ENCODE measurements at places on chromosomes 1 and 21.

GRCh38 chr1:247064304-247064703 lies 14.3 kb downstream of the ZNF670 start:
- DNase-seq = no peak

DNA sequence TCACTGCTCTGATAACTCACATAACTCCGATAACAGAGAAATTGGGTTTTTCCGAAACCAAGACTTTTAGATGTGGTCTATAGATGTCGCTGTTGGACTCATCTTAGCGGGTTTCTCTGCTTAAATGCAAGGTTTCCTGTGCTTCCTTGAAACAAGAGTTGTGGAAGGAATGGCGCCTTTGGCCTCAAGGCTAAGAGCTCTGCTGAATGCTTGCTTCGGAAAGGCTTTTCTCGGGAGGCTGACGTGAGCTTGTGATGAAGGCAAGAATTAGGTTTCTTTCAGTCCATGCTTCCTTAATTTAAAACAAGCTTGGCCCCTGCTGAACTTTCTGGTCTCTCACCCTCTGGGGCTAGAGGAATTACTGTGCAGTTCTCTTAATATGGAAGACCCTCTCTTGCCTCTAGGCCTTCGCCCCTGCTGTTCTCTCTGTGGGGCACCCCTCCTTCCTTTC lies 113.5 kb downstream of the MAP3K21 start:
- DNase-seq = no peak

DNA sequence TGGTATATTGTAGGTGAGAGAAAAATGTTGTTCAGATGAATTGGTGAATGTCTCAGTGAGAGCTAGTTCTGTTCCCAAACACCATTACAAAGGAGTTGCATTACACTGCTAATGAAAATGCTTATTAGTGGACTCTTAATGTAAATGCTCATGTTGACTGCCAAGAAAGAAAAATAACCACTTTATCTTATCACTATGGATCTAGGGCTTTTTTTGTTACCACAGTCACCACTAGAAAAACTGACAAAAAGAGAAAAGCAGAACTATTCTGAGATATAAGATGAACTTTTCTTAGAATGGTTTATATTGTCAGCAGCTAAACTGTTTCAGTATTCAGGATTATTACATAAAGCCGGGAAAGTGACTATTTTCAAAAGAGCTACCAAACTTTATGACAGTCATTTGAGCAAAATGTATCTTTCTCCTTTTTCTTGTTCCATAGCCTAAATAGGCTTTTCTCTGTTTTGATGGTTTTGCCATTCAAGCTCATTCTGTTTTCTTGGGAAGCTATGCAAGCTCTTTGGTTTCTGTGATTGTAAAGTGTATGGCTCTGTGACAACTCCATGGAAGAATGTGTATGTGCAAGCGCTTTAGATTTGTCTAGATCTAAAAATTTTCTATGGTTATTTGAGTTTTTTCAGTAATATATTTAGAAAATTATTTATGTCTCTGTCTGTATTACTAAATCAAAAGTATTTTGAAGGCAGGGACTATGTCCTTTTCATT lies 64.2 kb upstream of the DPH5 start:
- DNase-seq = no peak

DNA sequence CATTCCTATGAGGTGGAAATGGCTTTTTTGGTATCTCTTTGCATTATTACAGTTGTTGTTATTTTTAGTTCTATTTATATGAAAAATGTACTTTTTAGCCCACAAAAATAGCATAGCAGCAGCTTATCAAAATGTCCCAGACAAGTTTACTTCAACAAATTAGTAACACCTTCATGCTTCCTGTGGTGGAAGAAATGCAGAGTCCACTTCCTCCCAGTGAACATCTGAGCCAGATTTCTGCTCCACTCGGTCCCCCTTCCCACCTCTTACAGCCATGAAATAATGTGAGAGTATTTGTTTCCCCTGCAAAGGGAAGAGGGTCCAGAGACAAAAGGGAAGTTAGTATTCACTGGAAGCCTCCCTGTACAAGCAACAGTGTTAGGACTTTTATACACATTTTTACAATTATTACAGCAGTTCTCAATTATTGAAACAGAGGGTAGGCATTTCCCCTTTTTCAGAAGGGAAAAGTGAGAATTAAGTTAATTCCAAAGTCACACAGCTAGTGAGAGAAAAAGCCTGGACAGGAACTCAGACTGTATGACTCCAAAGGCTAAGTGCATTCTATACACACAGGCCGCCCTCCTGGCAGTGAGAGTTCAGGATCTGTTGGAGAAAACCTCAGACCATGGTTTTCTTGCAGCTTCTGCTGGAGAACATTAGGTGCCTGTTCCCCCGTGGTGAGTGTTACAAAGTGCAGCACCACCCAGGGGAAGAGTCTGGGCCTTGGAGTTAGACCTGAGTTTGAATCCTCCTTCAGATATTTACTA lies 126.5 kb downstream of the PBX1 start:
- DNase-seq = no peak

DNA sequence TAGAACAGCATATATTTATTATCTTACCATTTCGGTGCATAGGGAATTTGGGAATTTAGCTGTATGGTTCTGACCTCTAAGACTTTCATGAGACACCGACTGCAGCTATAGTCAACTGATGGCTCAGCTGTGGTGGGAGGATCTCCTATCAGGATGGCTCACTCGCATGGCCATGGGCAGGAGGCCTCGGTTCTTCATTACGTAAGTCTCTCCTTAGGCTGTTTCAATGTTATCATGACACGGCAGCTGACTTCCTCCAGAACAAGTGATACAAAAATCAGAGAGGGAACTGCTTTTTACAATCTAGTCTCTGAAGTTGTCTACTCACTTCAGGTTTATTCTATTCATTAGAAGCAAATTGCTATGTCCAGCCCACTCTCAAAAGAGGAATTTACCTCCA lies 13.3 kb upstream of the CAPN8 start:
- no peak for DNase-seq

Measured in stimulated activated CD8-positive, alpha-beta memory T cell treated with anti-CD3 and anti-CD28 coated beads, Interleukin-15, amount 100 ng/mL, for 48 hours (primary cell).